ENCODE measurements at places on chromosomes 11 and 22.

DNA sequence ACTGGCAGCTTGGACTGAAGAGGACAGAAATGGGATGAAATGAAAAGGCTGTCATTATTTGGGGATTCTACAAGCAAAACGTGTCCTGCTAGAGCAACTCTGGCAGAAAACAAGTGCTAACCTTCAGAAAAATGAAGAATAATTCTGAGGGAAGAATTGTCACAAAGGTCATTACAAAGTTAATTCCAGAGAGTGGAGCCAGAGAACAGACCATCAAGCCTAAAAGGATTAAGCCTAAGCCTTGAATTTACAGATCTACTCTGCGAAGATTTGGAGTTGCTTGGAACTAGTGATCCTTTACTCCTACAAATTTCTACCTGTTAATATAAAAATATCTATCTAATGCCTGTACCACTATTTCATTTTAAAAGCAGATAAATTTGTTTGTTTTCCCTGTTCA is 1077.3 kb upstream of the CNTN5 start:
- no peak for DNase-seq

DNA sequence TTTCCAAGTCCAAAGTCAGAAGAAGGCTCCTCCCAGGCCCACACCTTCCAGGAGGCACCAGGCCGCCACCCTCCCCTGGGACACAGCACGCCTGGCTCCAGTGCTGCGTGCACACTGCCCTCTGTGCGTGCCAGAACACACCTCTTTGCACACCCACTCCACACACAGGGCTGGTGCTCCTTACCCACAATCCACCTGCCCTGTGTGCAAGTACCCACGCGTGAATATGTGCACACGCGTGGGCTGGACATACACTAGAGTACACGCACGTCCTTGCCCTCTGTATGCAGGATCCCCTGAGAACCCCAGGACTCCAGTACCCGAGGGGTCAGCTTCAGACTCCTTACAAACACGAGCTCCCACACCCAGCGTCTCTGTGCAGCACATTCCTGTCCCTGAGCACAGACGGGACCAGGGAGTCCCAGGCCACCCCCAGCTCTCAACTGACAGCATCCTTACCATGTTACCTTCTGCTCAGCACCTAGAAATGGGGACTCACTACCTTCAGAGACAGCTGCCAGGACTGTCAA is 2.8 kb downstream of the DUSP8 start:
- no peak for DNase-seq

GRCh38 chr11:83609191-83609590 is 323.0 kb upstream of the CCDC90B start:
- DNase-seq: no peak

DNA sequence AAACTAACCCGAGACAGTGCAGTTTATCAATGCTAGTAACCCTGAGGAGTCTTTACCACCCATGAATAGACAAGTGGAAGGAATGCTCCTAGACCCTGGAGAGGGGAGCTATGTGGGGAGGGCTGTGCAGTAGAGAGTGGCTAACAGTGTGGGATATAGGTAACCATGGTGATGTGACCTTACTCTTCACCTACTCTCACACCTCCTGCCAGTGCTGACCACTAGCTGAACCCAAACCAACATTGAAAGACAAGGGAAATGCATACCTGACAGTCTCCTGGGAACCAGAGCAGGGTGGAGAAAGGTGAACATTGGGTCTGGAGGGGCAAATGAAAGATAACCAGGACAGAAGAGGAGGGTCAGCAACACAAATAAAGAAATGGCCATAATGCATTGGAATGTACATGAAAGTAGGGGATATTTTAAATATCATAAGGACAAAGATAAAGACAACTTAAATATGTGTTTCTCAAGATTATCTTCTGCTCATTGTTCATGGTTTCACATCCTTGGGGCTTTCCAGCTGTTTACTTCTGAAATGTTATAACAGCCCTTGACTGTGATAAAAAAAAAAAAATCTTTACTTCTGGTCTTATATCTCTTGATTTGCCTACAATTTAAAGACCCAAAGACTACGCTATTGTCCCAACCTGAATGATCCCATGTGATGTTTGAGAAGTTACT is 983.3 kb upstream of the TENM4 start:
- DNase-seq: no peak

GRCh38 chr22:27220339-27220738 is 563.0 kb downstream of the MIAT start:
- no peak for DNase-seq

DNA sequence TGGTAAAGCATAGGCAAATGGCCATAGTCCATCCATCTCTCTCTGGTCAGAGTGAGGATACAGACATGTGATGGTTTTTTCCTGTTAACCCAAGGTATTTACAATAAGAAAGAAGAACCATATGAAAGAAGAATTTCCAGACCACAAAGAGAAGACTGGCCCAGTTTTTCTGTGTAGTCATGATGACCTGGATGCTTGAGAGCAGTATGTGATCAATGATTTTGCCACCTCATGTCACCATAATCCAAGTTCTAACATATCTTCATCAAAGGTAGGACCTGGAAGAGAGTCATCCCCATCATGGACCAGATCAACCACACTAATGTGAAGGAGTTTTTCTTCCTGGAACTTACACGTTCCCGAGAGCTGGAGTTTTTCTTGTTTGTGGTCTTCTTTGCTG is at the start of gene OR4D6:
Gene OR4D6, plus strand, starts transcription at position 301 of the 400 bp plus-strand sequence. Its CDS starts 0 bp downstream, at position 301.
- DNase-seq: no peak
